Activated naive CD8-positive, alpha-beta T cell treated with anti-CD3 and anti-CD28 coated beads, Interleukin-2, amount 50 U/mL, for 24 hours (primary cell): ENCODE measurements at places on chromosomes 1 and 21.

GRCh38 chr1:74245168-74245772, 10.1 kb downstream of the TNNI3K start:
- no peak for DNase-seq

GRCh38 chr1:13797397-13797796, 97.4 kb downstream of the PRDM2 start:
- no peak for DNase-seq

GRCh38 chr1:167060141-167061072, 29.8 kb downstream of the GPA33 start:
- no peak for DNase-seq

DNA sequence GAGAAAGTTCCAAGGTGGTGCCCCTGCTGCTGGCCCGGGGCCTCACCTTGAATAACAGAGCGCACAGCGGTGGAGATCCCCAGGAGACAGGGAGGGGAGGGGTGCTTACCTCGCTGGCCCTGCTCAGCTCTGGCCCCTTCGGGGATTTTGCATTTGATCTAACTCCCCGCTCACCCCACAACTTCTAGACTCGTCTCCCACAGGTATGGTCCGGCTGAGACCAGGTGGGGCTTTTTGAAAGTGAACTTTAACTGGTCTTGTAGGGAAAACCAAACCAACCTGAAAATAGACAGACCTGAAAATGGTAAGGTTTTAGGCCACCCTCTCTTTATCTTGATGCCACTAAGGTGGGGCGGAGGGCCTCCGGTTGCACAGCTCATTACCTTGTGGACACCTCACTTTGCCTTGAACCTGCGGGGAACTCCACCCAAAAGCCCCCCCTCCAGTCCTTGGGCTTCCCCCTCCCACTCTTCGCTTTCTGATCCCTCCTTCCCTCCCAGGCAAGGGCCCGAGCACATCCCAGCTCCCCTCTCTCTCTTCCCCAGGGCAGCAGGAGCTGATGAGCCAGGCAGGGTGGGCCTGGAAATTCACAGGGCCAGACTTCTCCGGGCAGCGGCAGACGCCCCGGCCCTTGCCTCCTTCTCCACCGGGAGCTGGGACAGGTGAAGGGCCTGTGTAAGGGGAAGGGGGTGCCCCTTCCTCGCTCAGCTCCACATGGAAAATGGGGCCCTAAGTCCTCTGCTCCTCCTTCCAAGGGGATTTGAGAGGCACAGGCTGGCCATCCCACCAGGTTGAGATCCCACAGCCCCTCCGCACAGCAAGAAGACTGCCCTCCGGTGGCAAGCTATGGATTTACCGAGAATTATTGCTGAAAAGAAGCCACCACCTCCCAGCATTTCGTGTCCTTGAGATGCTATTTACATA, 16.1 kb downstream of the TNFRSF8 start:
- DNase-seq: peak; percentile 66

- DNase-seq: no peak
Measured at GRCh38 chr1:64579767-64580166, 109.8 kb downstream of the CACHD1 start.

- no peak for DNase-seq
Measured at GRCh38 chr1:226973898-226974543, 33.9 kb downstream of the COQ8A start.

GRCh38 chr21:38444691-38445090, 53.6 kb downstream of the ERG start:
- DNase-seq: no peak

- DNase-seq: peak; percentile 51
Measured at GRCh38 chr21:37367703-37368540, 1.3 kb downstream of the DYRK1A start.

DNA sequence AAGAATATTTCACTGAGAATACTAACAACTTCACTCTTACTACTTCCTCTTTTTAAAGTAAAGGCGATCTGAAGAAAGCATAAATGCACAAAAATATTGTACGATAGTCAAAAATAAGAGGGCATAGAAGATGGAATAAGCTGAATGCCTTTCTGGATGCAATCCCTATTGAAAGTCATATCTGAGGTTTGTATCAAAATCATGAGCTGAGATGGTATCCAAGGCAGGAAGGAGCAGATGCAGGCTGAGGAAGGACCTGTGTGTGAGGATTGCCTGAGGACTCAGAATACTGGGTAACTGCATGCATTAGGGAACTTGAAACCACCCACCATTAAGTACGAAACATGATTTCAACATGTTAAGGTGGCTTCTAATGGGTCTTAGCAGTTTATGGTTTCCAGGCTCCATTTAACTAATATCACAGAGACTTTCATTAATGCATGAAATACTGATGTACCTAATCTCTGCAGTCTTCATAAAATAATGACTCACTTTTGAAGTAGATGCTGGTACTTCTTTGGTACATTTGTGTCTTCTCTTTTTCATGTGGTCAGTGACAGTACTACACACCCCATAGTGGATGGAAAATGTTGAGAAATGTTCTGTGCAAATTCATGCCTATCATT, 29.6 kb upstream of the RGS1 start:
- no peak for DNase-seq

- no peak for DNase-seq
Measured at GRCh38 chr1:22318279-22318981, 133.2 kb upstream of the ZBTB40 start.

DNA sequence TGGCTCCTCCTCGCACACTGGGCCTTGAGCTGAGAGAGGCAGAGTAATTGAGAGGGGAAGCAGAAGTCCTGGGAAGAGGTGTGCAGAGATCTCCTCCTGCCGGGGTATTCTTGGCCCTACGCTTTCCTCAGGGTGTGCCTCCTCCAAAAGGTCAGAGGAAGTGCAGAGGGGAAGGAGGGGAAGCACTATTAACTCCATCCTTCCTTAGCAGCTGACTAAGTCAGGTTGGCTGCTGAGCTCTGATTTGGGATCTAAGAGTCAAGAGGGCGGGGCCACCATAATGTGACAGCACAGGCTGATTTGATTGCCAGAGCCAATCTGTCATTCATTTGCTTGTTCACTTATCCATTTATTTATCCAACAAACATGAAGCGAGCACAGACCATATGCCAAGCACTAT, 12.3 kb downstream of the ATP2B4 start:
- no peak for DNase-seq

GRCh38 chr21:15093216-15093615, 28.4 kb upstream of the NRIP1 start:
- DNase-seq: no peak

GRCh38 chr1:47680815-47681475, 243.1 kb downstream of the FOXD2 start:
- DNase-seq: no peak

- no peak for DNase-seq
Measured at GRCh38 chr1:231938711-231939110, 312.1 kb downstream of the DISC1 start.

GRCh38 chr21:35189077-35189863, 140.2 kb upstream of the RUNX1 start:
- DNase-seq: no peak

DNA sequence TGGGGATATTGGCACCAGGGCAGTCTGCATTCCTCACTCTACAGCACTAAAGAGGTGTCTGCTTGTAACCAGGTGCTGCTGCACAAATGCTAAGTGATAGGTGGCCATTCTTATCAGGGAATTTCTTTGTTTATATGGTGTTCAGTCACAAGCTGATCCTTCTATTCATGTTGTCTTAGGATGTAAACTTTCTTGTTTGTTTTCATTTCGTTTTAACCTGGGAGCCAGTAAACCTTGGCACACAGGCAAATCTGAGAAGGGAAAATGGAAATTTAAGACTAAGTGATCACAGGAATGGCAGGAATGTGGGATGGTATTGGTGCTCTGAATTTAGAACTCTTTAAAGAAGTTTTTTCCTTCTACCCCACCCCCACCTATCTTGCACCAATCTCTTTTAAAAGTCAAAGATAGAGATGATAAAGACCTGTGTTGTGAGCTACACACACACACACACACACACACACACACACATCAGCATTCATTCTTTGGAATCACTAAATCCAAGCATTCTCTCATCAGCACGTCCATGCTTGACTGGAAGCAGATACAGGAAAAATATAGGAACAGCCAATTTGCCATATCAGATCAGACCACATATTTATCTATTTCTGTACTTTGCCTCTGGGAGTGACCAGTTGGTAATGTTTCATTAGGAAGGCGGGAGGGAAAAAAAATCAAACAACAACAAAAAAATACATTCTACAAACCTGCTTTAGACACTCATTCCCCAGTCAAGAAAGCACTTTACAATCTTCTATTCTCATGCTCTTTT, 451.4 kb upstream of the ADGRL2 start:
- no peak for DNase-seq

GRCh38 chr1:154867064-154867825, 2.8 kb downstream of the KCNN3 start:
- no peak for DNase-seq

- DNase-seq: no peak
Measured at GRCh38 chr21:45994759-45995685, 13.5 kb downstream of the COL6A1 start.

DNA sequence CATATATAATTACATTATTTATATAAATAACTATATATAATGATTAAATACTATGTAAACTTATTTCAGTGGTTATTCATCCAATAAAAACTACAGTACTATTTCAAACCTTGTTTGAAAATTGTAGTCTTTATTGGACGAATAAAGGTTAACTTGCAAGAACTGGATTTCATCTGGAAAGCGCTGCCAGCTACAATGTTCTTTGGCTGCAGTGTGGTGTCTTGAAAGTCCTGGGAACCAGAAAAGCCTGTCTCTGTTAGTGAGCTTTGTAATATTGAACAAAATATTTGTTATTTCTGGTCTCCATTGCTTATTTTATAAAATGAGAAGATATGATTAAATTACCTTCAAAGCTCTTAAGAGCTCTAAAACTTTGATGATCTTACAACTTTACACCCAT, 763.6 kb downstream of the ADGRL2 start:
- no peak for DNase-seq

DNA sequence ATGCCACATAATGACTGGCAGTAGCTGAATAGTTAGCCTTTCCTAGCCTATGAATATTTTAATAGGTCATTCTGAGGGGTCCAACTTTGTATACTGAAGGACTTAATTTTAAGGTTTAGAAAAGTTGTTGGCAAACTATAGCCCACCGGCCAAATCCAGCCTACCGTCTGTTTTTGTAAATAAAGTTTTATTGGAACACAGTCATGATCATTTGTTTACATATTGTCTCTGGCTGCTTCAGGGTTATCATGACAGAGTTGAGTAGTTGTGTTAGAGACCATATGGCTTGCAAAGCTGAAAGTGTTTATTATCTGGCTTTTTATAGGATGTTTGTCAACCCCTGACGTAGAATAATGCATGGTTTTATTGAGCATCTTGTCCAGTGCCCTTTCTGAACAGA, 73.4 kb downstream of the NTMT2 start:
- no peak for DNase-seq

GRCh38 chr1:12038356-12039163, 19.3 kb downstream of the MIIP start:
- no peak for DNase-seq

DNA sequence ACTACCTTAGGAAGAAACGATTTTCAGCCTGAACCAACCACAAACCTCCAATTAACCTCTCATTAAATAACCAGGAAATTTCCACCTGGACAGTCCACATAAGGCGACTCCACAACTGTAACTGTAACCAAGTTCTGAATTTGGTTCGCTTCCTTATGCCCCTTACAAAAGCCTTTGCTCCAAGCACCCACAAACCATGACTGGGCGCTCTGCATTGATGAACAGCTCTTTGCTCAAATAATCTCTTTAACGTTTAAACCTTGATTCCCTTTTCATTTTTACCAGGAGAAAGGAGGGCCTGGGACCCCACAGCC, 38.2 kb upstream of the ZNF124 start:
- DNase-seq: no peak

GRCh38 chr1:197400522-197400902, 132.5 kb downstream of the CRB1 start:
- DNase-seq: no peak

- no peak for DNase-seq
Measured at GRCh38 chr1:242448910-242449645, 75.4 kb downstream of the PLD5 start.

DNA sequence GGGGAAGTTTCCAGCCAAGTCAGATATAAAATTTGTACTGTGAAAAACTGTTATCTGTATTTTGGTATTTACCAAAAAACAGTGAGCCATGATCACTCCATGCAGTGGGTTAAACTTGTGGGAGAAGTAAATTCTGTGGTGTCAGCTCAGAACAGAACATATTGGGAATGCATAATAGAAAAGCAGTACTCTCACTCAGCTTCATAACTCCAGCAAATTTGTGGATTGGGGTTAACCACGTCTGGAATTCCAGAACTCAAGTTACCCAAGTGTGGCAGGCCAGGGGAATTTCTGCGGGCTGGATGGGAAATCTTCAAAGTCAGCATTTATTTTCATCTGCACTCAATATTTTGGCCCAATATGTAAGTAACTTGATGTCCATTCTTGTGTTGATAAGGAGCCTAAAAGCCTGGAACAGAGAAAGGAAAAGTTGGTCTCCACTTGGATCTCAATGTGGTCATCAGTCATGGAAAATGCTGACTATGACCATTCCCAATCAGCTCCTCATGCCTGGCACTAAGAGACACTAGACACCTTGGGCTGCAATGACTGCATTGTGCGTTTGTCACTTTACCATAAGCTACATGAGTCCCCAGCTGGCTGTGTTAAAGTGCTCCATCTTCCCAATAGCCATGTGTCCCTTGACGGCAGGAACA, 39.1 kb upstream of the ENAH start:
- DNase-seq: no peak

DNA sequence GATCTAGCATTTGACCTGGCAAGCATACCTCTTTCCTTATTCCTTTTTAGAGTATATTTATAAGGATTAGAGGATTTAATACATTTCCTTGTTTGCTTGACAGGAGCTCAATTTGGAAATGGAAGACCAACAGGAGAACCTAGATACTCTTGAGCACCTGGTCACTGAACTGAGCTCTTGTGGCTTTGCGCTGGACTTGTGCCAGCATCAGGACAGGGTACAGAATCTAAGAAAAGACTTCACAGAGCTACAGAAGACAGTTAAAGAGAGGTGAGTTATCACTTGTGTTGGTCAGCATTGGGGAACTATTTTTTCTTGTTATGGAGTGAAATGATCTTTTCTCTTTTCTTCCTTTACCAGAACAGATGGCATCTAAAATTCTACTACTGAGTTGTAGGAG, 123.4 kb upstream of the BMP8A start:
- DNase-seq: no peak

GRCh38 chr1:46643368-46643775, 24.8 kb downstream of the ATPAF1 start:
- no peak for DNase-seq
